Spleen (tissue), 13 donors: ENCODE measurements at places on chromosomes 2 and 18. TPM values are rescaled to one million over a fixed set of nuclear protein-coding genes. Genes with fewer than 3 reads are reported as not detected.

GRCh38 chr2:209495855-209496585 lies 72.2 kb downstream of the MAP2 start:
- DNase-seq, result no peak

DNA sequence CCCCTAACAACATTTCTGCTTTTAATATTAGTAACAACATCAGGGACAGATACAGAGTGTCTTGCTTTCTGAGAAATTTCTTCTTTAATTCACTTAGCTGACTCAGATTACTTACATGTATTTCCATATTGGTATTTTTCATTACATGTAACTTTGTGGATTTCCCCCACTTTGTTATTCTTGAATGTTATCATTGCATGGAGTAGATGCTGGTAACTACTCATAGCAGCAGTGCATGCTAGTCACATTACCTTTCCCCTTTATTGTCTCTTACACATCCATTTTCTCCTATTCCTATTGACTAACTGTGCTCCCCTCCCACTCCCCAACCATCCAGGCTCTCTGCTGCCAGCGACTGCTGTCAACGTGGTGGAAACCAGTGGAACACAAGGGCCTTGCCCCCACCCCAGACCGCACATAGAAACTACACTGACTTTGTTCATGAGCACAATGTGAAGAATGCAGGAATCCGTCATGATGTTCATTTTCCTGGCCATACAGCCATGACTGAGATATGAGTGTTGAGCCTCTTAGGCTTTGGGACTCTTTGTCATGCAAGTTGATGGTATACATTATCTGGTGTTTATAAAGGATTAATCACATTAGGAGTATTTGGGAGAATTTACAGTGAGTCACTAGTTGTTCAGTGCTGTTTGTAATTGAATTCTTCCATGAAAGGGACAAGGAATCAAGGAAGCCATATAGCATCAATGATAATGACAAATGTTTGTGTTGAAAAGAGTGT lies 91.0 kb downstream of the EPB41L5 start:
- no peak for DNase-seq

DNA sequence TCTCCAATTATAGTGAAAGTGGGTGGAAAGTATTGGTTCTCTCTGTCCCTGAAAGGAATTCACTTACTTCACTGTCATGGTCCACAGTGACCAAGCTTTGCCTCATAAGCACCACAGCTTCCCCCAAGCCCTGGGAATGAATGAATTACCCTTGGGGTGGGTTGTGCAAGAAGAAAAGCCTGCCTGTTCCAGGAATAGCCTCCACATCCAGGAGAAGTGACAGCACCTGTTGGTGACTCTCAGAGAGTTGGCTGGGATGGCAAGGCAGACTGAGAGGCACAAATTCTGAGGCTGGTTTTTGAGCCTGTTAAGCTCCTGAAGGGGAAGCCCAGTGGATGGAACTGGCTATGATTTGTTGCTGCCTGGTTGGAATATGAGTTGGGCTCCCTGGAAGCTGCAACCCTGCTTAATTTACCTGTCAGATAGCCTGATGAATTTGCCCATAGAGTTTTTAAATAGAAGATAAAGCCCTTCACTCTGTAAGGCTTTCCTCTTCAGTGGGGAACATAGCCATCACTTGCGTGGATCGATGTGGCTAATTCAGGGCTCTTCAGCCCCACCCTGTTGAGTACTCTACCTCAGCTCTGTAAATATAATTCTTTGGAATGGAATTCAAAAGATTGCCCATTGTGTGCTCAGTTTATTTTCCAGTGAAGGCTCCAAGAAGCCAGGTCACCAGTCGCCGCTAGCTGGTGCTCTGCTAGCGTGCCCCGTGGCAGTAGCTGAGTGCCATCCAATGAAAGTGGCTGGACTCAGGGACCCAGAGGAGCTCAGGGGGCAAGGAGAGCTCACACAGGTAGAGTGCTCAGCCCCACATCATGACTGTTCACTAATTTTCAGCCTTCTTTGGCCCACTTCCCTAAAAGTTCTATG lies 479.3 kb downstream of the IRS1 start:
- DNase-seq, result no peak

DNA sequence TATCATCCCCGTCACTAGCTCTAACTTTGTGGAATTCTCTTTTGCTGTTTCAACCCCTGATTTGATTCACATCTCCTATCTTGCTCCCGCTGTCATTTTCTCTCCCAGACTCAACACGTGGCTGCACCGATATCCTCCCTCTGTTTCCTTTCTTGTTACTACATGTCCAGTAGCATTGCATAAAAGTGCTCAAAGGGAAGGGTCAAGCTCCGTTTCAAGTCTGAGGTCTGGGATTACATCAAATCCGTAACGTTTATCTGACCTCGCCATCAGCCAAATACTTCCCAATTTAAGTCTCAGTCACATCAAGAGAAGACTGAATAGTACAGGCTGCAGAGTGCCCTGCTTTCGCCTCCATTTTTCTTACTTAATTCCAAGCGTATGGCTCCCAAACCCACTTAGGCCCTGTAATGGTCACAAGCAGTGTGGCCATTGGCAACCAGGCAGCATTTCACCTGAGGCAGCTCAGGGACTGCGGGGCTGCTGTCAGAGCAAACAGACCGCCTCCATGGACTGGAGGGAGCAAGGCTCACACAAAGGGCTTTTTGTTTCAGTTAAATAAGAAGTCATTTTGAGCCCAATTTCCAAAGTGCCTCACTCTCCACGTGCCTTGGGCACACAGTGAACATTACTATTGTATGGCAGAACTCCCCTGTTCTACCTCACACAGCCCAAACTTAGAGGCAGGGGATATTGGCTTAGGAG lies 217.8 kb downstream of the BCL11A start:
- no peak for DNase-seq

- DNase-seq, result peak; percentile 70
These were observed 8.3 kb downstream of the KCNG2 start for GRCh38 chr18:79805926-79806487.

GRCh38 chr2:201546576-201546975 lies 95.0 kb downstream of the STRADB start:
- DNase-seq, result no peak

GRCh38 chr2:172231508-172231907 lies 128.8 kb upstream of the DLX2 start:
- no peak for DNase-seq

DNA sequence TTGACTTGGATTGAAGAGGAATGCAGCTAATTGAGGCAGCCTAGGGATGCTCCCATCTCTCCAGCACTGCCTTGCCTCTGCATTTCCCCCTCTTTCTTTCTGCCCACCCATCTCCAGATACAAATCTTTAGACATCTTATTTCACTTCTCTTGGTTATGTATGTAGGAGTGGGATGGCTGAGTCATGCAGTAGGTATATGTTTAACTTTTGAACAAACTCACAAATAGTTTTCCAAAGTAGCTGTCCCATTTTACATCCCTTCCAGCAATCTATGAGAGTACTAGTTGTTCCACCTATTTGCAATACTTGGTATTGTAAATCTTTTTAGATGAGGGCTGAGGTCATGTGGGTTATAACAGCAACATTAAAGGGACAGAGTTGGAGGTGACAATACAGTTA lies 329.9 kb downstream of the DYSF start:
- DNase-seq, result no peak

DNA sequence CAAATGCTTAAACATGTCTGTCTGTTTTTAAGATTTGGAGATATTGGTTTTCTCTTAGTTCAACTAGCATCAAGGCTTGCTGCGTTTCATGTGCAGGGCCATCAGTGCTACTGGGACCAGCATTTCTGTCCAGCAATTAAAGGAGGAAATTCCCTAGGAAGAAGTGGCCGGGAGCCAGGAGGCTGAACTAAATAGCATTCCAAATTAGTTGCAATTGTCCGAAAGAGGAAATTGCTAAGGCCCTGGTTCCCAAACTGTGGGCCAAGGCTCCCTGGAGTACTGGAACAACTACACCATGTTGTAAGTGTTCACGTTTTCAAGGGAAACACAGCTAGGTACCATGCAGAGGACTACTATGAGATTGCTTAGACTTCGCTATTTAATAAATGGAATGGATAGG lies 257.9 kb downstream of the PTPRM start:
- DNase-seq, result no peak

- no peak for DNase-seq
These were observed 138.0 kb downstream of the AGPS start for GRCh38 chr2:177530561-177530960.

DNA sequence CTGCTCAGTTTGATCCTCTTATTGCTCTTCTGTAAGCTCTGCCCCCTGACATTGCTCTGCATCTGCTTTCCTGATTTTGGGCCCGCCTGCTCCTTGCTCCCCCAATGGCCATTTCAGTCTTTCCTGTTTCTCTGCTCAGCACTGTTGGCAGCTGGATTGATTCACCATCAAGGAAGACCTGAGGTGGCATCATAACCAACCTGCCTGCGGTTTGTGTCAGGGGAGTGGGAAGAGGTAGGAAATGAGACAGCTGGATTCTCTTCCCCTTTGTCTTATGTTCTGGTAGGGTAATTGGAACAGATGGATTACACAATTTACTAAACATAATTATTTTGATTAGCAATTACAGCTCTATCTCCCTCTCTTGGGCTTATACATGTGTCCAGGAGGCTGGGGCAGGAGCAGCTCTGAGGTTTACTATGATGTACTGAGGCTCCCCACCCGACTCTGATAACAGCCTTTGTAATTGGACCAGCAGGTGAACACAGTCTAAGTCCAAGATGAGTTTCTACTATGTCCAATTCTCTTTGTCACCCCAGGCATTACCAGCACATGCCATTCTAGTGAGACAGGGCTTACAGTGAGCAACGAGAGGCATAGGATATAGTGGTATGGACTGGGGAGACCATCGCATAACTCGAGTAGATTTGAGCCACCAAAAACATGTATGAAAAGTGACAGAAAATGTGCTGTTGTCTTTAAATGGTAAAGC lies 151.8 kb upstream of the MMADHC start:
- DNase-seq, result no peak

- no peak for DNase-seq
These were observed 478.7 kb upstream of the CNTNAP5 start for GRCh38 chr2:123546353-123546752.

- DNase-seq, result no peak
These were observed 329.9 kb upstream of the RAB12 start for GRCh38 chr18:8279346-8279745.

DNA sequence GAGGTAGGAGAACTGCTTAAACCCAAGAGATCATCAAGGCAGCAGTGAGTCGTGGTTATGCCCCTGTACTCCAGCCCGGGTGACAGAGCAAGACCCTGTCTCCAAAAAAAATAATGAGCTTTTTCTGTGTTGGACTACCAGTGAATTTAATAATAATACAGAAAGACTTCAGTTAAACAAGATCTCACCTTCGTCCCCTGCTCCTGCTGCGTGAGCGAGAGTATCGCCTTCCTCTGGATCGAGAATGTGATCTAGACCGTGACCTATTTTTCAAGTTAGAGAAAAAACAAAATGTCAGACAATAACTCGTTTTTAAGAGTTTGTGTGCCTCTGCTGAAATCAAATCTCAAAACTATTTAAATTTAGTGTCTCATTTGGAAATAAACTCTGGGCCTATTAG lies 2.8 kb downstream of the SRSF7 start:
- no peak for DNase-seq

DNA sequence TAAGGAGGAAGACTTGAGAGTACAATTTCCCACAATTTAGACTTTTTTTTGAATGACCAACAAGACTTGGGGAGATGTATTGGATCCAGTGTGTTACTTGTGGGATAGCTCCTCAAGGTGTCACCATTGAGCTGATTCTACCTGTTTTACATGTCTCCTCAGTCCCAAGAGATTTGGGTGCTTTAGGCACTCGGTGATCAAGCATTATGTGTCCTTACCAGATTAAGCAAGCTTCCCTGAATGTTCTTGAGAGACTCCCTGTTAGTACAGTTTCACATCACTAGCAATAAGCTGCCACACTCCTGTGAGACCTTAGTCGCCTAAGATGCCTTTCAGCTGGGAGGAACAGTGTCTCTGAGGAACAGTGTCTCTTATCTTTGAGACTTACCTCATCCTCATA lies 384.3 kb upstream of the SYT4 start:
- no peak for DNase-seq

DNA sequence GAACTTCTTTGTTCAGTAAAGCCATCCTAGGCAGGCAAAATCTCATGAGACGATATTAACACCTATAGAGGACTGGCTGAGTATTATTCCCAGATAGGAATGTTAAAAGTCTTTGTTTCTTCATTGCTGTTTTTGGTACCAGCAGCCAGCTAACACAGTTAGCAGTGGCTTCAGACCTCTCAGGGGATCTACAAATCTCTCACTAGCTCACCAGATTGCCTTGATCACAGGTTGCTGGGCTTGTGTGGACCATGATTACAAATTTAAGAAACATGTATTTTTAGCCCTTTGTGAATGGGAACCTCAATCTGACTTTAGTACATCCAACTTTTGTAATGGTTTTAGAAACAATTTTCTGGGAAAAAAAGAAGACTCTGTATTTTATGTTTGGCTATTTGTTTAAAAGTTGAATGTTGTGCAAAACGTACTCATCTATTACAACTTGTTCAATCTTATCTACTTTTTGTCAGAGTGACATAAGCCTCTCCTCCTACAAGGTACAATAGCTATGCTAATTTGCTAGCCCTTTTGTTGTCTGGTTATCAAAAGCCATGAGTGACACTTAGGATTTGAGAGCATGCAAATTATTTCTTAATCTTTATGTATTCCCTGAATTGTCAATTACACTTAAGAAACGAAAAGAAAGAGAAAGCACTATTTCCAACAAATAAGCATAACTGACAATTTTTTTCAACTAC lies 693.1 kb downstream of the ERBB4 start:
- DNase-seq, result no peak

GRCh38 chr2:9777081-9777480 lies 66.2 kb upstream of the TAF1B start:
- peak; percentile 67 for DNase-seq

- peak; percentile 72 for DNase-seq
These were observed 16.8 kb upstream of the ALPI start for GRCh38 chr2:232438951-232439757.

DNA sequence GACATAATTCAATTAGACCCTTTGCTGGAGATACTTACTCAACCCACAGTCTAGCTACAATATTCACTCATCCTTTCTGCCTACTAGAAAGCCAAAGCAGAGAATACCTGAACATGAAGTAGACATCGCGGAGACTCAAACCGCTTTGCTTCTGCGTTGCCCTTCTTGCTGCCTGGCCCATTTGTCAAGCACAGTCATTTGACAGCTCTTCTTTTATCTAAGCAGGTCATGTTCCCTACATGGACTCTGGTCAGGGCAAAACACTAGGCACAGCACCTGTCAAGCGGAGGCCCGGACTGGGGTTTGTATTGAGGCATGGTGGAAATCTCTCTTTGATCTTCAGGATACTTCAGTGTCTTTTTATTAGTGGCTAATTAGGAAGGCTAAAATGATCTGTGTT lies 89.7 kb downstream of the FARSB start:
- DNase-seq, result no peak

The TCF23 gene
- polyA plus RNA-seq, result 0.30 TPM

The MOGAT1 gene
- not detected for polyA plus RNA-seq

The OTOS gene
- not detected for polyA plus RNA-seq

The GPR55 gene
- 2.0 TPM for polyA plus RNA-seq

The KCNG2 gene
- polyA plus RNA-seq, result 0.38 TPM

The CRYBA2 gene
- not detected for polyA plus RNA-seq
